Stimulated activated CD4-positive, alpha-beta T cell treated with anti-CD3 and anti-CD28 coated beads, Interleukin-12 subunit alpha, Interleukin-12 subunit beta, amount 100 ng/mL, for 48 hours (primary cell): ENCODE measurements at places on chromosomes 2 and 18.

DNA sequence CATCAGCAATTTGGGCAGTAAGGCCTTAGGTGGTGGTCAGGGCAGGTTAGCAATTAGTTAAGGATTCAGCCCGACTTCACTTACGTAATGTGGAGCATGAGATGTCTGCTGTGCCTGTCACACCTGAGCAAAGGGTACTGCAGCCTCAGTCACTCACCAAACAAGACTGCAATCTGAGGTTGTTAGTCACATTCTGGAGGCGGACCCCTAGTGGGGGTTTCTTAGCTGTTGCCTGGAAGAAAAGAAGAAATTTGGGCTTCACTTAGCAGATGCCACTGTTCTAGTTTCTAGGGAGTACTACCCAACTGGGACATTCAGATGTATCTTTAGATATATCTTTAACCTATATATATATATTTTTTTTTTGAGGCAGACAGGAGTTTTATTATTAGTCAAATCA is 529.9 kb downstream of the SLC4A3 start:
- DNase-seq = no peak

DNA sequence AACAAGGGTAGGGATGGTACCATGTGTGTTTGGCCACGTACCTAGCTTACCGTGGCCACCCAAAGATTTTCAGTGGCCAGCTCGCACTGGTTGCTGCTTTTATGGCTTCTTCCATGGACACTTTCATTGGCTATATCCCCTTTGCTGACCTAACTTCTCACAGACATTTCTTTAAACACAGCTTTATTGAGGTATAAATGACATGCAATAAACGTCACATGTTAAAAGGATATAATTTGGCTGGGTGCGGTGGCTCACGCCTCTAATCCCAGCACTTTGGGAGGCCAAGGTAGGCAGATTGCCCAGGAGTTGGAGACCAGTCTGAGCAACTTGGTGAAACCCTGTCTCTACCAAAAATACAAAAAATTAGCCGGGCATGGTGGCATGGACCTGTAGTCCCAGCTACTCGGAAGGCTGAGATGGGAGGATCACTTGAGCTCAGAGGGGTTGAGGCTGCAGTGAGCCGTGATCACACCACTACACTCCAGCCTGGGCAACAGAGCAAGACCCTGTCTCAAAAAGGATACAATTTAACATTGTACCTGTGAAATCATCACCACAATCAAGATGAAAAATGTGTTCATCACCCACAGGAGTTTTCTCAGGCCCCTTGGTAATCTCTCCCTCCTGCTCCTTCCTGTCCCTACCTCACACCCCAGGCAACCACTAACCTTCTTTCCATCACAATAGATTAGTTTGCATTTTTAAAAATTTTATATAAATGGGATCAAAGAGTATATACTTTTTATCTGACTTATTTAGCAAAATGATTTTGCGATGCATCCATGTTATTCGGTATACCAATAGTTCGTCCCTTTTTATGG is 127.8 kb upstream of the PPP1CB start:
- DNase-seq = no peak

GRCh38 chr2:240374085-240374907 is 61.2 kb upstream of the GPC1 start:
- no peak for DNase-seq

DNA sequence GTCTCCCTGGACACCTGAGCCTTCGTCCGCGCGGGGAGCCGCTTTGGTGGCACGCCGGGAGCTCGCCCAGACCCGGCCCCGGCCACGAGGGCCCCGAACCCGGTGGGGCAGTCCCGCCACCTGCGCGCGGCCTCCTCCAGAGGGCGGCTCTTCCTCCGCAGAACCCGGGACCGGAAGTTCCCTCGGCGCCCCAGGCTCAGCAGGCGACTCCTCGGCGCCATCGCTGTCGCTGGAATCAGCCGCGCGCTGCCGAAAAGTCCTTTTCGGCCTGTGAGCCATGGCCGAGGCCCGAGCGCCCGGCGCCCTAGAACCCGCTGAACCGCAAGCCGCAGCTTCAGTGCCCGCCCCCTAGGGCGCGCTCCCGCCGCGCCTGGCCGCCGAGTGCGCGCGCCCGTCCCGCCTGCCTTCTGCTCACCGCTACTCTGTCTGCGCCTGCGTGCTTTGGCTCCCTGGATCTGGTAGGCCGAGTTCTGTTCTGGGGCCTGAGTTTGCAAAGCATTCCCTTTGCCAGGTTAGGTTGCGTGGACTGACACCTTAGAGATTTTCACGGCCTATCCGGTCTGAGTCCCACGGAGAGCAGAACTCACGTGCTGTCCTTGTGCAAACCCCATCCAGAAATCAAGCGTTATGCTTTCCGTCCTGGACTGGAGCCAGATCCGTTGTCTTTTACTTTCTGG is at the start of gene GCFC2:
Gene GCFC2 (minus strand): TSS at position 339 of the 677 bp plus-strand sequence. CDS start 60 bp downstream, at position 279.
- DNase-seq = peak; percentile 73

DNA sequence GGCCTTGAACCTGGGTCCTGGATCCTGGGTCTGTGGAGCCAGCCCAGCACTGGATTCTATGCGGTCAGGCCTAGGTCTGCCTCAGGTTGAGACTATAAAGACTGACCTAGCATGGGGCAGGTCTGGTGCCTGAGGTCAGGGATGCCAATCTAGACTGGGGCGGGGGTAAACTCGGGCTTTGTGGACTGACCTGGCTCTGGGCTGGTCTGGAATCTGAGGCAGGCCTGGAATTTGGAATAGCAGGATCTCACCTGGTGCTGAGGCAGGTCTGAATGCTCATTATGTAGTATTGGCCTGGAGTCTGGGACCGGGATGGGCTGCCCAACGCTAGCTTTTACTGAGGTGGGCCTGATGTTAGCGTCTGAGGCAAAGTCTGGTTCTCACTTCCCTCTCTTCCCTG is 256.0 kb downstream of the KIAA1328 start:
- no peak for DNase-seq

GRCh38 chr2:47237375-47238334 is 82.5 kb upstream of the STPG4 start:
- no peak for DNase-seq

GRCh38 chr2:236168110-236169080 is at the start of gene GBX2:
TSS of gene GBX2 (minus strand) at chr2:236168386. CDS start at chr2:236167971, 415 bp downstream.
- no peak for DNase-seq

DNA sequence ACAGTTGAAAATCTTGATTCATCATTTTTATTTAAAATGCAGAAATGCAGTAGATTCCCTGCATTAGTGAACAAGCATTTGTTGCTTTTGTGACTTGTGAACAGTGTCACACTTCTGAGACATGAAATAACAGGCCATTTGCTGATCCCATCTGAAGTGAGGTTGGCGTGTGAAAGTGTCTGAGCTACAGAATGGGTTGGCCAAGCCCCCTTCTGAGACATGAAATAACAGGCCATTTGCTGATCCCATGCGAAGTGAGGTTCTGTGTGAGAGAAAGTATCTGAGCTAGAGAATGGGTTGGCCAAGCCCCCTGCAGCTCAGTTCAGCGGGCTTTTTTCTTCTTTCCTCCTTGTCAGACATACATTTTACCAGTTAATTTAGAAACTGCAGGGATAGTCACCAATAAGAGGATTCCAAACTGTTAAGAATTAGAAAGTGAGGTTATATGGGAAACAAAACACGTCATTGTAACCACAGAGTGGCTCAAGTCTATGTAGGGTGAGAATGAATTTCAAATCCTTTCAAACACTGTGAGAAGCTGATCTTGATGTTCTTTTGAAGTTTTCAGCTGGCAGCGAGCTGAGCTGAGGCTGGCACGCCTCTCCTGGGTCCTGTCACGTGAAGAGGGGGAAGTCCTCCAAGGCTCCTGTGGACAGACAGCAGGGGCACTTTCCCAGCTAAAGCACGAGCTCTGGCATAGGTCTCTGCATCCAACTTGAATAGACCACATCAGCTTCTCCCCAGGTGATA is 339.2 kb upstream of the SALL3 start:
- DNase-seq = no peak

DNA sequence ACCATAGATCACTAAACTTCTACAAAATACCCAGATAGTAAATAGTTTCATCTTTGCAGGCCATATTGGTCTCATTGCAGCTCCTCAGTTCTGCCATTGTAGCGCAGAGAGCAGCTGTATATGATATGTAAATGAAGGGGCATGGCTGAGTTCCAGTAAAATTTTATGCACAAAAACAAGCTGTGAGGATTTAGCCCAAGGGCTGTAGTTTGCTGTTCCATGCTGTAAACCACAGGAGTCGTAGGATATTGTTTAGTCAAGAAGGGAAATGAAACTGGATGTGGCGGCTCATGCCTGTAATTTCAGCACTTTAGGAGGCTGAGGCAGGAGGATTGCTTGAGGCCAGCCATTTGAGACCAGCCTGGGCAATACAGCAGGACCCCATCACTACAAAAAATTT is 83.0 kb downstream of the MGAT5 start:
- DNase-seq = no peak

DNA sequence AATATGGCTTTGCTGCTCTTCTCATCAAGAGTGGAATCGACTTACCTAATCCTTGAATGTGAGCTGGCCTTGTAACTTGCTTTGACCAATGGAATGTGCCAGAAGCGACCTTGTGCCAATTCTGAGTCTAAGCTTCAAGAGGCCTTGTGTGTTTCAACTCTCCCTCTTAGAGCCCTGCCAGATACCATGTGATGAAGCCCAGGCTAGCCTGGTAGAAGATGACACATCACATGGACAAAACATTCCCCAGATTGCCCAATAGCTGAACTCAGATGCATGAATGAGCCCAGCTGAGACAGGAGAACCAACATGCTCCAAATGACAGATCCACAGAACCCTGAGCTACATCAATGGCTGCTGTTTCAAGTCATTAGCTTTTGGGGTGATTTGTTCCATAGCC is 4.2 kb upstream of the KLHL14 start:
- no peak for DNase-seq

GRCh38 chr2:48715042-48715899 is 40.3 kb downstream of the LHCGR start:
- DNase-seq = no peak
